ENCODE measurements at places on chromosomes 3 and 15.

GRCh38 chr3:55968331-55968730, 481.2 kb upstream of the WNT5A start:
- DNase-seq, result no peak

- no peak for DNase-seq
These were observed 781 bp upstream of the DPH6 start for GRCh38 chr15:35546511-35547381.

- DNase-seq, result no peak
These were observed 141.0 kb upstream of the MYRIP start for GRCh38 chr3:39668420-39668819.

- DNase-seq, result no peak
These were observed 317.3 kb upstream of the ARPP21 start for GRCh38 chr3:35322070-35322469.

DNA sequence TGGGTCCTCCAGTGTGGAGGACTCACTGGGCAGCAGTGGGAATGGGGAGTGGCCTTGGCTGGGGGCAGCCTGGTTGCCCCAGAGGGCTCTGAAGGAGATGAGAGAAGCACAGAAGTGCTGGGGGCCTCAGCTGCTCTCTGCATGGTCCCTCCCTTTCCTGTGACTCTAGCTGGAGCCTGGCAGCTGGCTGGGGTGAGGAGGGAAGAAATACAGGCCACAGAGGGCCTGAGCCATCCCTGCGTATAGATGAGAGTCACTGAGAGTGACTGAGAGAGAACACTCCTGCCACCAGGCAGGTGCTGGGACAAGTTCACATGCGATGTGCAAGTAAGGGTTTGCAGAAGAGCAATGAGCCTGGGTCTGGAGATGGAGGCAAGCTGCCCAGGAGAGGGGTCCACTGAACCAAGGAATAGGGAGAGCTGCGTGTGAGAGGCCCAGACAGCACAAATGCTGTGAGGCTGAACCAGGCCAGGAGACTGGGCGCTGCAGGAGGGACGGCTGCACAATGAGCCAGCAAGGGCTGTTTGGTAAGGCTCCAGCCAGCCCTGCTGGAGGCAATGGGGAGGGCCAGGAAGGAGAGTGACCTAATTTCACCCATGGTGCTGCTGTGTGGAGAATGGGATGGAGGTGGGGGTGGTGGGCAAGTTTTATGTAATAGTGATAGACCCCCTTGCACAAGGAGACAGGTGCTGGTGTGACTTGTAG, 87.2 kb downstream of the CLSTN2 start:
- DNase-seq, result no peak

All from stimulated activated CD8-positive, alpha-beta memory T cell treated with anti-CD3 and anti-CD28 coated beads, Interleukin-4, amount 100 ng/mL, for 1 hour (primary cell).